ENCODE measurements at places on chromosomes 5 and 9.

DNA sequence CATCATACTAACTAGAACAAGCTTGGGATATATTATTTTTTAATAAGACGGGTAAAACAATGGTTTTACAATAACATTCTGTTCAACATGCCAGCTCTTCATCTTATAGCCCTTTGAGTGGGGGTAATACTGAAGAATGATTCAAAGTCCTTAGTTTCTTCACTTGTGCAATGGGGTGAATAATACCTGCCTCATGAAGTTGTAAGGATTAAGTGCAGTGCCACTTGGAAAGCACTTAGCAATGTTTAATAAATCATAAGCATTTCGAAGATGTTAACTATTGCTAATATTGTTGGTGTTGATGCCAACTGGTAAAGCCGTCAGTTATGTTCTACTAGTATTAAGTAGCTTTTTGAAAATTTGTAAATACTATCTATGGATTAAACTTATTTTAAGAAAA lies 38.0 kb downstream of the TNPO1 start:
- no peak for DNase-seq

DNA sequence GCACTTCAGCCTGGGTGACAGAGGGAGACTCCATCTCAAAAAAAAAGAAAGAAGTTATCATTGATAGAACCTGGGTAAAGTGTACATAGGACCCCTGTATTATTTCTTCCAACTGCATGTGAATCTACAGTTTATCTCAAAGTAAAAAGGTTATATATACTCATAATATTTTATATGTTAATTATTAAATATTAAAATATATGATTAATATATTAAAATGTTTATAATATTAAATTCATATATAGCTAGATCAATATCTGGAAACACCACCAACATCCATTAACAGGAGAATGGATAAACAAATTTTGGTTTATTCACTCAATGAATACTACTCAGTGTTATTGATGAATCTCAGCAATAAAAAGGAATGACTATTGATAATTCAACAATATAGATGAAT lies 19.7 kb downstream of the C5orf15 start:
- DNase-seq: no peak

GRCh38 chr5:180599981-180600553 lies 8.8 kb upstream of the SCGB3A1 start:
- no peak for DNase-seq

DNA sequence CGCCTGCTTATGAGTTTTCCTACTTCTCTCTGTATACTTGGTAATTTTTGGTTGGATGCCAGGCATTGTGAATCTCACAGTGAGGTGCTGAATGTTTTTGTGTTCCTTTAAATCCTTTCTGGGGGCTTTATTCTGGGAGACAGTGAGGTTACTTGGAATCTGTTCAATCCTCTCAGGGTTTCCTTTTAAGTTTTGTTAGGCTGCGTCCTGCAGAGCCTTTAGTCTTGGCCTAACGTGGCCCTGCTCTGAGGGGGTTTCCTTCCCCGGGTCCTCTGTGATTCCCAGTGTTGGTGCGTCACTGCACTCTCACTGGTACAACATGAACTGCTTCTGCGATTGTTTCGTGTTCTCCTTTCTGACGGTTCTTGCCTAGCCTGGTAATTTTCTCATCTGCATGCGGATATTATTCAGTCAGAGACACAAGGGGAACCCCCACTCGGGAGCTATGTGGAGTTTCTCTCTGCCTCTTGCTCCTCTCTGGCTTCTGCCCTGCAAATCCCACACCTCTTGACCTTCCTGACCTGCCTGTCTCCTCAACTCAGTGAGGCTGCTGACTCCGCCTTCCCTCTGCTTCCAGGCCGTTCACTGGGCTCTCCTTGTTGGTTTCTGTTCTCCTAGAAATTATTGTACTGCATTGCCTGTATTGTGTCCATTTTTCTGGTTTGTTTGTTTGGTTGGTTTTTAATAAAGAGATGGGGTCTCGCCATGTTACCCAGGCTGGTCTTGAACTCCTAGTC lies 128.1 kb downstream of the DAB2IP start:
- DNase-seq: no peak

DNA sequence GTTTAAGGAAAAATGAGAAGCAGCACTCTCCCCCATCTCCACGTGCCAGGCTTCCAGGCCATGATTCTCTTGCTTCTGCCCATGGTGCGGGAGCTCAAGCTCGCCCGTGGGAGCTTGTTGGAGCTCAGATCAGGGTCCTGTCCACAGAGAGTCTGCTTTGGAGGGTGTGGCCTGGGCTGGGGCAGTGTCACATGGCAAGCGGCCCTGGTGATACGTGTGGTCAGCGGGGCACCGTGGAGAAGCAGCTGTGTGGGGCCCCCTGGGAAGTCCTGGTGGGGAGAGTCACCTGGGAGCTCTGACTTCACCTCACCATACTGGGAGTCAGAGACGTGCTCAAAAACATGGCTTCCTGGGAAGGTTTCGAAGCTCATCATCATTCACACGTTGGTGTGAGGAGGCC lies 275.3 kb downstream of the GADD45G start:
- no peak for DNase-seq

DNA sequence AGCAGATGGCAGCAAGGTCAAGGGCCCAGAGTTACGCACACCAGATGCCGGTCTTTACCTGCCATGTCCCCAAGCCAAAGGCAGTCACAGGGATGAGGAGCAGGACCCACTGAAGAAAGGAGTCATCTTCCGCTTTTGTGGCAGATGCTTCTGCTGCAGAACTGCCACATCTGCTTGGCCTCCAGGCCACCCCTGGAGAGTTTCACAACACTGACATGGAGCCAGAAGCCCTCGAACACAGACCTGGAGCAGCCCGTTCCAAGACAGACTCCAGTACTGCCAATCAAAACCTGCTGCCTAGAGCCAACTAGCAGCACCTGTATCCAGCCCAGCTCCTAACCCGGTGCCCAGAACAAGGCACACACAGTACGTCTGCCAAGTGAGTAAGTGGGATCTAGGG lies 1.5 kb downstream of the SURF1 start:
- DNase-seq: no peak

- no peak for DNase-seq
Observed at GRCh38 chr9:76316069-76316468, 78.2 kb downstream of the RFK start.

GRCh38 chr5:147930769-147931168 lies 24.4 kb upstream of the C5orf46 start:
- DNase-seq: no peak

- DNase-seq: no peak
Observed at GRCh38 chr5:4866131-4866659, 273.9 kb upstream of the ADAMTS16 start.

DNA sequence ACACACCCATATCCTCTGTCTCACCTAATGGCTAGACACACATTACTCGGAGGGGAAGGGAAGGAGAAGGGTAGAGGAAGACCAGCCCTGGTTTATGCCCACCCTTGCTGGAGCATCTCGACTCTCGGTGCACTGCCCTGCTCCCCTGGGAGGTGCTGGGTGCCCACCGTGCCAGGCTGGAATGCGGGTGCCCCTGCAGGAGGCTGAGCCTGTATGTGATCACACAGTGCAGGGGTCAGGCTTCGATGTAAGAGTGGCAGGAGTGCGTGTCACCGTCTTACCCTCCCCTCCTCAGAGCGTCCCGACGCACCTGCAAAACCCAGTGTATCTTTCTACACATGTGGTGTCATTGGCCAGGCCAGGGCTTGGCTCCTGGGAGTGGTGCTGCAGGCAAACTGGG lies 7.3 kb upstream of the ACOT12 start:
- DNase-seq: no peak

DNA sequence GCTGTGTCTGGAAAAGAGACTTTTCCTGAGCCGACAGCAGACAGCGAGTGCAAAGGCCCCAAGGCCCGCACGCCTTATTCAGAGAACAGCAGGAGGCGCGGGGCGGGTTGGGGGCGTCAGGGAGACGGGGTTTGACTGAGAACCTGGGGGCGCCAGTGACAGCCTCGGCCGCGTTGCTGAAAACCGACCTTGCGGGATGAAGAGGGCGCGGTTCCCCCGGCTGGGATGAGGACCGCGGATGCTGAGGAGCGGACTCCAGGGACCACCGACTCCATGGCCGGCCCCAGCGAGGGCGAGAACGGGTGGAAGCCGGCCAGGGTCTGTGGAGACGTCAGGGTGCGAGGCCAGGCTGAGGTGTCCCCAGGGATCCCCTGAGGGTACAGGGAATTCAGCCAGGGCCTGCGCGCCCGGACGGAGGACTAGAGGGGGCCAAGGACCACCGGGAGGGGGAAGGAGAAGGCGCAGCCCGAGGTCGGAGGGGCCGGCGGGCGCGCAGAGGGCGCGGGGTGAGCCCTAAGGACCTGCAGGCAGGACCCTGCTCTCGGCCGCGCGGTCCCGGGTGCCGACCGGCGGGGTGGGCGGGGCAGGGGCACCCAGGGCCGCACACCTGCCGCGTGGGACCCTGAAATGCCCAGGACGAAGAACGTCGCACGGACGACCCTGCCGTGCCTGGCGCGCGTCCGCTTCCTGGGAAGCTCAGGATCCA lies 837 bp upstream of the AHRR start:
- DNase-seq: no peak

GRCh38 chr5:57841676-57842363 lies 359.2 kb upstream of the ACTBL2 start:
- no peak for DNase-seq

DNA sequence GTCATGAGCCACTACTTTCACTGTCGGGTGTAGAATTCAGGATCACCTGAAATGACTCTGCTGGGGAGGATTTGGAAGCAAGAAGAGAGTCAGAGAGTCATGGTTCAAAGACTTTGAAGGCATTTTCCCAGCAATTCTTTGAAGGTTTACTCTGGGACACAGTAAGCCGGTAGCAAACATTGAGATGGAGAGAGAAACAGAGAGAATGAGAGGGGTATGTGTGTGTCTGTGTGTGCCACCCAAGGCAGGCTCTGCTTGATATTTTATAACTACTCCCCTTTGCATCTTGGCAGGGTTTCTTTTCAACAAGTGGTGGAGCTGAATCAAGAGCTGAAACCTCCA lies 89.8 kb downstream of the ANKRD55 start:
- DNase-seq: no peak

GRCh38 chr5:131488463-131488862 lies 146.6 kb downstream of the RAPGEF6 start:
- DNase-seq: no peak

GRCh38 chr9:8234316-8234715 lies 434.7 kb upstream of the DMAC1 start:
- no peak for DNase-seq

DNA sequence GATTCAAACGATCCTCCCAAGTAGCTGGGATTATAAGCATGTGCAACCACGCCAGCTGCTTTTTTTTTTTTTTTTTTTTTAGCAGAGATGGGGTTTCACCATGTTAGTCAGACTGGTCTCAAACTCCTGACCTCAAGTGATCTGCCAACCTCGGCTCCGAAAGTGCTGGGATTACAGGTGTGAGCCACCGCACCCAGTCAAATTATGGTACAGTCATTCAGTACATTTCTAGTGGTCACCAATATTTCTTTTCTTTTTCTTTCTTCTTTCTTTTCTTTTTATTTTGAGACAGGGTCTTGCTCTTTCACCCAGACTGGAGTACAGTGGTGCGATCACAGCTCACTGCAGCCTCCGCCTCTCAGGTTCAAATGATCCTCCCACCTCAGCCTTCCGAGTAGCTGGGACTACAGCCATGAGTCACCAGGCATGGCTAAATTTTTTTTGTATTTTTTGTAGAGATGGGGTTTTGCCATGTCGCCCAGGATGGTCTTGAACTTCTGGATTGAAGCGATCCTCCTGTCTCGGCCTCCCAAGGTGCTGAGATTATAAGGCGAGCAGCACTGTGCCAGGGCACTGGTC lies 25.4 kb upstream of the DCP2 start:
- no peak for DNase-seq

- no peak for DNase-seq
Observed at GRCh38 chr5:137098238-137098637, 400.9 kb downstream of the SPOCK1 start.

DNA sequence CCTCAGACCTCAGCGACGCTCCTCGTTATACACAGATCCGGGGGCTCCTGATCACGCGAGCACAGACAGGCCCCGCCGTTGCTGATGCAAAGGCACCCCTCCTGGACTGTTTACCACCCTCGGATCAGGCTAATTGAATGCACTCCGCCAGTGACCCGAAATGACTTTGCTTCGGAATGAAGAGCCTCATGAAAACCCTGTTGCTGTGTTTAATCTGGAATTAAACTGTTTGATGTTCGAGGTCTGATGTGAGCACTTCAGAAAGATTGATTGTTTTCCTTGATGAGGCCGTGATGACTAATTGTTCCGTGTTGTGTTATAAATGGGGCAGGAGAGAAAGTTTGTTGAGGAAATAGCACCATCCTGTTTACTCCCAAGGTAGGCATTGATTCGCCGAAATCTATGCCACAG lies 190.5 kb upstream of the PPP1R26 start:
- no peak for DNase-seq

- DNase-seq: no peak
Observed at GRCh38 chr5:149168276-149168906, 27.1 kb downstream of the ABLIM3 start.

- DNase-seq: no peak
Observed at GRCh38 chr9:131657037-131657377, 82.9 kb downstream of the RAPGEF1 start.

- no peak for DNase-seq
Observed at GRCh38 chr9:126334721-126335621, 8.3 kb downstream of the MVB12B start.

DNA sequence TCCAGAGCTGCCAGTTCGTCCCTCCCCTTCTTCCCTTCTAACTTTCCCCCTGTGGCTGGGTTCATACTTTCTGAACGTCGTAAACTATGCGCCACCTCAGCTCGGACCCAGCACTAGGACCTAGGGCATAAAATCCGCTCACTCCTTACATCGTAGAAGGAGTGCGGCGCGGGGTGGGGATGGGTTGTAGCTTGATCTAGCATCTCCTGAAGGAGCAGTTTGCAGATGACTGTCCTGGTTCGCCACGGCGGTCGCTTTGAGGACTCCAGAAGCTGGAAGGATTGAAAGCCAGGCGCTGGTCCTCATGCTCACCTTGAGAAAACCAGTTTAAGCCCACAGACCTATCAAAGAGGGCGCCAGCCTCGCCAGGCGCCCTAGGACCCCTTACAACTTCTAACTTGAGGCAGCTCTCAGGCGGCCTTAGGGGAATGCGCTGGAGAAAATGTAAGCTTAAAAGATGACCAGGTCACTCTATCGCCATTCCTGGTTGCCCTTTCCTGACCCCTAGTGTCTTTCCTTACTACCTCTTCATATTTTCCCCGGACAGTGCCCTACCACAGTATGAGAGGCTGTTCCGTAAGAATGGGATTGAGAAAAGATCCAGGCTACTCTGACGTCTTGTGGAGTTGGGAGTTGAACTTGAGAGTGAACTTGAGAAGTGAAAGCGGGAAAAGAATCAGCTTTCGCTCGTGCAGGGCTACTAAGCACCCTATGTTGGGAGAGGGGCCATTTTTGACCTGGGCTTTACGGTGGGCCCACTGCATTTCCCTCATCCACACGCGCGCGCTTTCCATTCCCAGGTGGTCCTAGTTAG lies 2.8 kb downstream of the RORB start:
- DNase-seq: no peak

- DNase-seq: no peak
Observed at GRCh38 chr5:68565427-68565826, 349.9 kb downstream of the PIK3R1 start.

GRCh38 chr5:94181895-94182294 lies 436.5 kb downstream of the KIAA0825 start:
- no peak for DNase-seq

- no peak for DNase-seq
Observed at GRCh38 chr9:27565696-27566095, 7.6 kb downstream of the C9orf72 start.
